Activated CD4-positive, alpha-beta T cell treated with anti-CD3 and anti-CD28 coated beads, Interleukin-2, amount 50 U/mL, for 1 hour (primary cell): ENCODE measurements at places on chromosomes 4 and X.

DNA sequence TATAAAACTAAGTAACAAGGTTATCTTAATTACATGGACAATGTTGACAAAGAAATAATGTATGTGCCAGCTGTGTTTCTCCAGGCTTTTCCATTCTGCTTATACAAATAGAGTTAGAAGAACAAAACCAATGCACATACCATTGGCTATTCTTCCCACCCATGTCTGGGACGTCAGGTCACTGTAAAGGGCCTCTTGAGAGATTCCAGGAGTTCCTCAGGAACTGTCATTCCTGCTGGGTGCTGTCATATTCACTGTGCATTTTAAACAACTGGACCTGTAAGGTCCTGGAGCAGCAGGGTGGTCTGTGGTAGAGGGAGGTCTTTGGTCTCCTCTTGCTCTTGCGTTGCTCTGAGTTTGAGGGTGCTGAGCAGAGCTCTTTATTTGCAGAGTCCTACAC, 74.6 kb upstream of the AP1S2 start:
- DNase-seq, result no peak

GRCh38 chr4:71974681-71975080, 57.1 kb upstream of the NPFFR2 start:
- DNase-seq, result no peak

GRCh38 chr4:187632260-187632995, 363.1 kb upstream of the ZFP42 start:
- no peak for DNase-seq

- DNase-seq, result no peak
These were observed 444.3 kb upstream of the GRIA3 start for GRCh38 chrX:122739770-122740169.

GRCh38 chr4:121145430-121145829, 18.7 kb downstream of the TNIP3 start:
- no peak for DNase-seq

- DNase-seq, result no peak
These were observed 219.8 kb downstream of the MAML3 start for GRCh38 chr4:139934057-139934707.

GRCh38 chr4:101933855-101934254, 143.3 kb downstream of the BANK1 start:
- DNase-seq, result no peak

GRCh38 chrX:12319003-12319519, 180.8 kb downstream of the FRMPD4 start:
- DNase-seq, result no peak

DNA sequence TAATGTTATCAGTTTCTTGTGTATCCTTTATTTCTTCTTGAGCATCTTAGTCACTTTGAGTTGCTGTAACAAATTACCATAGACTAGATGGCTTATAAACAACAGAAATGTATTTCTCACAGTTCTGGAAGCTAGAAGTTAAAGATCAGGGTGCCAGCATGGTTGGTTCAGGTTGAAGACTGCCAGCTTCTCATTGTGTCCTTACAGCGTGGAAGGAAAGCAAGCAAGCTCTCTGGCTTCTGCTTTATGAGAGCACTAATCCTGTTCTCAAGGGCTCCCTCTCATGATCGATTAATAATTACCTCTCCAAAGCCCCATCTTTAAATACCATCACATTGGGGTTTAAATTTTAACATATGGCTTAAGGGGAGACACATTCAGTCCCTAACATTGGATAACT, 497.2 kb downstream of the RAPGEF2 start:
- no peak for DNase-seq

DNA sequence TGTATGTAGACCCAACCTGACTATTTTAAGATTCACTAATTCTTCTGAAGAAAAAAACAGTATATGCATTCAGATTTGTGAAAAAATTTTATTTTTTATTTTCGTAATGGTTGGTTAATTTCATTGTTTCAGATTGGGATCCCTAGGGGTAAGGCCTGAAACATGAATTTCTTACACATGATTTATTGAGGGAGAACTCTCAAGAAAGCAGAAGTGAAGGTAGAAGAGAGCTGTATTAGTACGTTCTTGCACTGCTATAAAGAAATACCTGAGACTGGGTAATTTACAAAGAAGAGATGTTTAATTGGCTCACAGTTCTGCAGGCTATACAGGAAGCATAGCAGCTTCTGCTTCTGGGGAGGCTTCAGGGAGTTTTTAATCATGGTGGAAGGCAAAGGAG, 611.9 kb upstream of the TECRL start:
- DNase-seq, result no peak

- no peak for DNase-seq
These were observed 11.2 kb upstream of the PGRMC2 start for GRCh38 chr4:128298852-128299251.

GRCh38 chr4:25258980-25259578, 25.2 kb downstream of the PI4K2B start:
- DNase-seq, result no peak

GRCh38 chrX:127207326-127207725, 387.8 kb downstream of the PRR32 start:
- no peak for DNase-seq

DNA sequence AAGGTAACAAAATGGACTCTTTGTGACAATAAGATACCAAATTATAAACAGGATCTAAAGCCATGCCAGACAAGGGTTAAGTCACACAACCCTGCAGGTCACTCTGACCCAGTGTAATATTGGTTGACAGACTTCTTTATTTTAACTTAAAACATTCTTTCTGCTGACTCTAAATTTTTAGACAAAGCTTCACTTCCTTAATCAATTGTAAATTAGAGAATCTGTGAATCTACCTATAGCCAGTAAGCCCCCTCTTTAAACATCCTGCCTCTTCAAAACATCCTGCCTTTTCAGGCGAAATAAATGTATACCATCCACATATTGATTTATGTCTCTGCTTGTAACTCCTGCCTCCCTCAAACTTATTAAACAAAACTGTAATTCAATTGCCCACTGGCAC, 14.2 kb downstream of the NUDT6 start:
- DNase-seq, result no peak

GRCh38 chrX:84865113-84865512, 138.6 kb upstream of the APOOL start:
- no peak for DNase-seq

DNA sequence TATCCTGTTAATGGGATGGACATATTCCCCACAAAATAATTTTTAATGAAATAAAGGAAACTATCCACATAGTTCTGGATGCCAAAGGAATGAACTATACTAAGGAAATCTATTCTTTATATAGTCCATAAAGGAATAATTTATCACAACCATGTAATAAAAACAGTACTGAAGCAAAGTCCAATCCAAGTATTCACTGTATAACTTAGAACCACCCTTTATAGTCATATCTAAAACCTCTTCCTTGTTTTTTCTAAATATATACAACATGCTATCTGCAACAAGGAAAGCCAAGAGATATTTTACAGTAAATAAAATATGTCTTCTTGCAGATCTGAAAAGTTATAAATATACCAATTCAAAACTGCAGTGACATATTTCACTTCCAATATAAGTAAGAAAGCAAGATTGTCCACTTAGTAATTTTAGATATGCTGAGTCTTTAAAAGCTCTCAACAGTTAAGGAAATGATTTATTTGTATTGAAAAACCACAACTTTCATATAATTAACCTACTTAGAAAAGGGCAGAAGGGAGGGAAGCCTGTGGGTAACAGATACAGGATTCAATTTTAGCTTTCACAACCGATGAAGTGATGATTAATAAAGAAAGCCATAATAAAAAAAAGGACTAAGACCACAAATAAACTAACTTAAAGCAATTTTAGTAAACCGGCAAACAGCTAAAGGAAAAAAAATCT, 8.0 kb downstream of the NR3C2 start:
- no peak for DNase-seq
